ENCODE measurements at places on chromosomes 1 and 21.
A peak's percentile ranks its signal among the peaks of the same experiment; 100 is the strongest.

- H3K4me3 ChIP-seq = no peak overlapping the region
- H3K36me3 ChIP-seq = no peaks in the 10 kb centered on the region
- DNase-seq = no peak
- H3K27ac ChIP-seq = no peak overlapping the region
- H3K27me3 ChIP-seq = no peaks in the 10 kb centered on the region
Observed at GRCh38 chr1:22860883-22861385, 111.7 kb downstream of the LACTBL1 start.

DNA sequence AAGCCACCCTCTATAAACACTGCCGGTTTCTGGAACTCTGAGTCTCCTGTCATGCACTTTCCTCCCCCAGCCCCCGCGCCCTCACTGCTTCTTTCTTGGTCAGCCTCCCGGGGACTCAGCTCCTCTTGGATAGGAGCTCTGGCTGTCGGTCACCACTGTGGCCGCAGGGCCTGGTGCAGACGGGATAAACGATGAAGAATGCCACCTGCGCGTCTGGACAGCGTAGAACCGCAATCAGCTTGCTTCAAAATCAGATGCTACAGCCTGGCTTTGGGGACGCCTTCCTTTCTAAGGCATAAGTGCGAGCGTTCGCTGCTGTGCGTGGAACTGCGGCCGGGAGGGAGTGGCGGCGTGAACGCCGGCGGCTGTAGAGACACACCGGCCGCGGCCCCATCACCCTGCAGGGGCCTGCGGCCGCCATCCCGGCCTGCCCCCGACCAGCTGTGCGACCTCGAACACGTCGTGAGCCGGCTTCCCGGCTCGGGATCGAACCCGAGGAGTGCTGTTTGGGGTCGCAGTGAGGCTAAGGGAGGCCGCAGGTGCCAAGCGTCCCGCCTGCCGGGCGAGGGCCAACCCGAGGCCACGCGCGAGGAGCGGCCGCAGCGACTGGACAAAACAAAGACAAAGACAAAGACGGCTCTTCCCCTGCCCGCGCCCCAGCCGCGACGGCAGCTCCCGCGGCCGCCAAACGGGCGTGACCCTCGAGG lies 688 bp downstream of the PTTG1IP start:
- no peaks in the 10 kb centered on the region for H3K27me3 ChIP-seq
- H3K4me1 ChIP-seq = peaks cover 60% of the 10 kb centered on the region
- peak overlapping the region; percentile 73 for H3K27ac ChIP-seq
- peaks cover 11% of the 10 kb centered on the region for H3K36me3 ChIP-seq
- H3K4me3 ChIP-seq = peak overlapping the region; percentile 97

- peak overlapping the region; percentile 62 for H3K27ac ChIP-seq
- H3K36me3 ChIP-seq = peaks cover 21% of the 10 kb centered on the region
- DNase-seq = no peak
Observed at GRCh38 chr1:174204697-174205308, 45.5 kb downstream of the RABGAP1L start.

GRCh38 chr1:186165303-186165702 lies 209.8 kb downstream of the TPR start:
- H3K27ac ChIP-seq = no peak overlapping the region
- no peaks in the 10 kb centered on the region for H3K36me3 ChIP-seq
- H3K27me3 ChIP-seq = peaks cover 8% of the 10 kb centered on the region
- H3K4me3 ChIP-seq = no peak overlapping the region
- DNase-seq = no peak

GRCh38 chr1:157151073-157151472 lies 12.9 kb upstream of the ETV3 start:
- H3K27me3 ChIP-seq = peaks cover 3% of the 10 kb centered on the region
- no peaks in the 10 kb centered on the region for H3K36me3 ChIP-seq
- H3K4me3 ChIP-seq = peak overlapping the region; percentile 12
- no peak for DNase-seq
- H3K27ac ChIP-seq = peak overlapping the region; percentile 39

DNA sequence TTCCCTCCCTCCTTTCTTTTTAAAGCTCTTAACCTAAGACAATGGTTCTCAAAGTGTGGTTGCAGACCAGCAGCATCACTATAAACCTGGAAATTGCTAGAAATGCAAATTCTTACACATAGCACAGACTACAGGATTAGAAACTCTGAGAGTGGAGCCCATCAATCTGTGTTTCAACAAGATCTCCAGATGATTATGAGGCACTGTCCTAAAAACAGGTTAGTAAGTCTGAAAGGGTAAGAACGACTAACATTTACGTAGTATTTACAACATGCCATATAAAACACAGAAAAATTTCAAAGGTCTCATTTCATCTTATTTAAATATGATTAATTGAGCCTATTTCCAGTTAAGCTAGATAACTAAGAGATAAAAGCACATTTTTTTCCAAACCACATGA lies 138.8 kb downstream of the COP1 start:
- no peak for DNase-seq
- peaks cover 2% of the 10 kb centered on the region for H3K4me1 ChIP-seq
- no peaks in the 10 kb centered on the region for H3K27me3 ChIP-seq

DNA sequence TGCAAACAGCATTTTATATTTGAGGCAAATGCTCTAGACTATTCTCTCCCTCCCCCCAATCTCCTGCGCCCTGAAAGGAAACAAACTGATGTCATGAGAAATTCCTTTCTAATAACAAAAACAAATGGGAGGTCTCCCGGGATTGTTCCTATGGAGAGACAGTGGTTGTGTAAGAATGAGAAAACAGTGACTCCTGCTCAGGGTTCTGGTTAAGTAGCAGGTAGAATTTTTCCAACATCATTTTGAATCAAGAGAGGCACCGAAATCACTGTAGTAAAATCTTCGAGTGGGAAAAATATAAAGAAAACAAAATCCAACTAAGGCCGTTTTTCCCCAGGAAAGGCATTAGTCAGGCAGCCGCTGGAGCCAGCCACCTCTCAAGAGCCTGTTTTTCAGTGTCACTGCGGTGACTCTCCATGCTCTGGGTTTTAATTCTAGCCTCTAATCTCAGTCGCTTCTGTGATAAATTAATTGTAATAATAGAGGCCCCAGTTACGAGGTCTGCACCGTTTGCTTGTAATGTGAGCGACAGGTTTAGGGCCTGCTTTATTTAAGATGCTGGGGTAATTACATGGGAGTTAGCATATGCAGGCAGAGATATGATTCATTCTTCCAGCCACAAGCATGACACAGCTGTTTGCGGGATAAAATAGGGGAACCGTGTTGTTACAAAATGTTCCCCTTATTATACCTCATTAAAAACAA lies 80.3 kb downstream of the RNF220 start:
- no peaks in the 10 kb centered on the region for H3K36me3 ChIP-seq
- peaks cover 27% of the 10 kb centered on the region for H3K27me3 ChIP-seq
- H3K27ac ChIP-seq = no peak overlapping the region
- no peak overlapping the region for H3K4me3 ChIP-seq
- no peak for DNase-seq

- H3K4me1 ChIP-seq = peaks cover 36% of the 10 kb centered on the region
- no peaks in the 10 kb centered on the region for H3K36me3 ChIP-seq
- H3K27me3 ChIP-seq = no peaks in the 10 kb centered on the region
- no peak for DNase-seq
- H3K4me3 ChIP-seq = no peak overlapping the region
Observed at GRCh38 chr1:221786647-221787046, 44.8 kb upstream of the DUSP10 start.

DNA sequence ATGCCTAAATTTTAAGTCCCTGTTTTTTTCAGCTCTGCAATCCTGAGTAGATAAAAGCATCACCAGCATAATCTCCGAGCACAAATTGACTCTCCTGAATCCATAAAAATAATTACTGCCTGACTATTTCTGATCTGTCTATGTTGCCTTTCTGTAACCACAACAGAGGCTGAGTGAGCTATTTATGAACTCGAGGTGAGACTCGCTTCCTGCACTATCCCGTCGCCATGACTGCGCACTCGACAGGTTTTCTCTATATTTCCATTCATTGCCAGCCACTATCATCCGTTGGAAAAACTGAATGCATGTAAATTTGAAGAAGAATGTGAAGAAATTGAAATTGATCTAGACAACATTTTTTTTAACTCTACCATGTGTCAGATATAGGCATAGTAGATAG lies 897.2 kb downstream of the ADGRL2 start:
- H3K4me3 ChIP-seq = no peak overlapping the region
- H3K27ac ChIP-seq = no peak overlapping the region
- H3K36me3 ChIP-seq = no peaks in the 10 kb centered on the region
- DNase-seq = no peak
- no peaks in the 10 kb centered on the region for H3K27me3 ChIP-seq
- H3K4me1 ChIP-seq = no peaks in the 10 kb centered on the region

All from activated CD4-positive, alpha-beta T cell treated with anti-CD3 and anti-CD28 coated beads, Interleukin-2, amount 10 ng/mL, durations not matched to agents 24 days and 14 days (primary cell).